ENCODE measurements at places on chromosomes 3 and 15. TPM values are rescaled to one million over a fixed set of nuclear protein-coding genes. Genes with fewer than 3 reads are reported as not detected.
A peak's percentile ranks its signal among the peaks of the same experiment; 100 is the strongest.

The PSMA4 gene
- 237 TPM for total RNA-seq

The RARB gene
- not detected for total RNA-seq

The C3orf85 gene
- total RNA-seq = not detected

The FANCD2OS gene
- not detected for total RNA-seq

The GPR27 gene
- total RNA-seq = not detected

The MKRN2OS gene
- total RNA-seq = not detected

The P2RY13 gene
- not detected for total RNA-seq

The TIGIT gene
- total RNA-seq = not detected

GRCh38 chr3:158617982-158618875 lies 26.1 kb upstream of the GFM1 start:
- DNase-seq = peak; percentile 8

DNA sequence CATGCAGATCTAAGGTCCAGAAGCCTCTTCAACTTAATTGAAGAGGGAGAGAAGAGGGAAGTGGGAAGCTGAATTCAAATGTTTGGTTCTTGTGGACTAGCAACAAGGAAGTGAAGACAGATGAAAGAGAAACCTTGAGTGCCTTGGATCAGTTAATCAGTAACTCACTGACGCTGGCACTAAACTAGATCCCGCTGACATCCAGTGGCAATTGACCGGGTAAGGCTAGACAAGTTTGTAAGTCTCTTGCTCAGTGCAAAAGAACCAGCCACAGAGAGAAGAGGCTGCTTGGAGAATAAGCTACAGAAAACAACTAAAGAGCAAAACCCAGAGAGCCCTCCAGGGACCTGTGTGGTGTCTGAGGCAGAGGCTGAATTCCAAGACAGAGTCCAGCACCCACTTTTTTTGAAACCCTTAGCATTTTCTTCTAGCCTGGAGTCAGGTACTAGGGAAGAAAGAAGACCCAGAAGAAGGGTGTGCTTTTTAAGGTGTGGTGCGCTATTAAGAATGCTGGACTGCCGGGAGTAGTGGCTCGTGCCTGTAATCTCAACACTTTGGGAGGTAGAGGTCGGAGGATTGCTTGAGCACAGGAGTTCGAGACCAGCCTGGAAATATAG lies 6.9 kb downstream of the PLCH1 start:
- DNase-seq = no peak

- no peak for DNase-seq
Observed at GRCh38 chr3:58062472-58062871, 54.2 kb downstream of the FLNB start.

DNA sequence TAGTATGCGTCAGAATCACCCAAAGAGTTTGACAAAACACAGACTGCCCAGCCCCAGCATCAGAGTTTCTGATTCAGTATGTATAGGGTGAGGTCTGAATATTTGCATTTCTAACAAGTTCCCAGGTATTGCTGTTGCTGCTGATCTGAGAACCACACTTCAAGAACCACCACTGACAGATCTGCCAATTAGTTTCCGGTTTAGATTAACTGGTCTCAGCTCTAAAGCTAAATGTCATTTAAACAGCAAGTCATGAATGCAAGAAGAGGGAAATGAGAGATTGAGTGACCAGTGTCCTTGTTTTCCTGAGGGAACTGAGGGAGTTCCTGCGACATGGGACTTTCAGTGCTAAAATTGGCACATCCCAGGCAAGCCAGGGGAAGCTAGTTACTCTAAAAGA lies 305.0 kb downstream of the ZNF385D start:
- no peak for DNase-seq

- no peak for DNase-seq
Observed at GRCh38 chr3:13045904-13046568, 27.2 kb downstream of the IQSEC1 start.

DNA sequence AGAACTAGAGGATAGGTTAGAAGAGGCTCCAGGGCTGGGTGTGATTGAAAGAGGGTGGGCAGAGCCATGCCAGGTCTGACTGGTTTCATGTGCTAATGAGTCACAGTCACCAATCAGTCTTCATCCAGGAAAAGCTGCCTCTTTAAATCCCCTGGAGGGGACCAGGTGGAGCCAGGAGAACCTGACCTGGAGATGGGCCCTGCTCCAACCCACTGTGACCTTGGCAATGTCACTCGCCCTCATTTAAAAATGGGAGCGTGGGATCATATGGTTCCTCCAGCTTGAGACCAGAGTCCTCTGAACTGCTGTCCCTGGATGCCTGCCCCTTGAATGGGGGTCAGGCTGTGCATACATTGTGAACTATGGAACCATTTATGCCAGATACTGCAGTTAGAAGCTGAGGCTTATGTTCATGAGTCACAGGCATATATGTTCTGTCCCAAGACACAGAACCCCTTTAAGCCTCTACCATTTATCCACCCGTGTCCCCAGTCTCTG lies 23.0 kb downstream of the HES1 start:
- DNase-seq = no peak

- no peak for DNase-seq
Observed at GRCh38 chr3:13750731-13751130, 129.1 kb downstream of the WNT7A start.

GRCh38 chr3:10205451-10206165 lies 40.9 kb downstream of the IRAK2 start:
- peak; percentile 95 for DNase-seq

DNA sequence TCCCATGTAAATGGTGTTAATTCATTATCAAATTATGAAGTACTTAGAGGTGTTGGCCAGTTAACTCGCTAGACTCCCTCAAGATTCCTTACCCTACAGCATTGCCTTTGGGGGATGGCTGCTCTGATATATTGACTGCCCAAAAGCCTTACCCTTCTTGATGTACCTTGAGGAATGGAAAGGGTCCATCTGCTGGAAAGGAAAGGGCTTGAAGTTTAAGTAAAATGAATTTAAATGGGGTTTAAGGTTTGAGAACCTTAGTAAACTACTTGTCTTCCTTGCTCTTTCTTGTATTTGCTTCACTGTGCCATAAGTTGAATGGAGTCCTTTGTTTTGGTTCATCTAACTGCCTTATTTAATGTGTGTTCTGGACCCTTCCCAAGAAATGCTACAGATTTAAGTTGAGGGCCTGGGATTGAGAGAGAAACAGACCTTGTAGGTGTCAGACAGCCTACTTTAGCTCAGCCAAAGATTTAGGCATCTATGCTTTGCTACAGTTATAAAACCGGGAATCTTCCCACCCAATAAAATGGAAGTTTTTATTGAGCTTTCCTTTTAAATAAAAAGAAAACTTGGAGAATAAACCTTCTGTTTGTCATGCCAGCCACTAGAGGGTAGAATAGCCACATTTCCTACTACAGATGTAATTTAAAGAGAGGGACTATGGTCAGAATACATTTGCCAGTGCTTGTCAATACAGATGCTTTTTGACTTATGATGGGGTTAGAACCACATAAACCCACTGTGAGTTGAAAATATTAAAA lies 25.3 kb downstream of the CMSS1 start:
- peak; percentile 57 for DNase-seq

DNA sequence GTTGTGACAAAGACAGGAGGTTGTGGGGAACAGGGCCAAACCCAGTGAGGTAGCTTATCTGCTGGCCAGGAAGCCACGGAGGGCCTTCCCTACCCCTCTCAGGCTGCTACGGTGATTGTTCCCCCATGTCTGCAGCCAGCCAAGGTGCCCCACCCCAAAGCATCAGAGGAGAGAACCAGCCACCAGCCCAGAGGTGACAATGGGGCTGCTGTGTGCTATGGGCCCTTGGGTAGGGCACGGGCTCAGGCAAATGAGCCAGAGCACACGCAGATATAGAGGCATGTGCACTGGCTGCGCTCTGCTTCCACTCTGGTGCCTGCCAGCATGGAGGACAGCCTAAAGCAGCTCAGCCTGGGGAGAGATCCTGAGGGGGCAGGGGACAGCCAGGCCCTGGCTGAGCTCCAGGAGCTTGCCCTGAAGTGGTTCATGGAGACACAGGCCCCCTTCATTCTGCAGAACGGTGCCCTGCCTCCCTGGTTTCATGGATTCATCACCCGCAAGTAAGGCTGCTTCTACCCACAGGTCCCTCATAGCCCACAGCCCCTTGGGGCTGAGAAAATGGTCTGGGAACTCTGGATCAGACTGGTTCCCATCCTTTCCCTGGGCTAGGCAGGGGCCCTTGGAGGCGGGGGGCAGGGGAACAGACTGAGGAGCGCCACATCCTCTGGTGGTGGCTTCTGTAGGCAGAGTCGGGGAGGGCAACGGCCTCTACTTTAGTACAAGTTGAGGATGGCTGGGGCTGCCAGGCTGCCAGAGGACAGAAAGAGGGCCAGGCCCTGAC lies at the start of gene SH2D7:
SH2D7 (plus strand) TSS at position 301 of the 781 bp plus-strand sequence; CDS start at position 325, 24 bp downstream.
- no peak for DNase-seq

DNA sequence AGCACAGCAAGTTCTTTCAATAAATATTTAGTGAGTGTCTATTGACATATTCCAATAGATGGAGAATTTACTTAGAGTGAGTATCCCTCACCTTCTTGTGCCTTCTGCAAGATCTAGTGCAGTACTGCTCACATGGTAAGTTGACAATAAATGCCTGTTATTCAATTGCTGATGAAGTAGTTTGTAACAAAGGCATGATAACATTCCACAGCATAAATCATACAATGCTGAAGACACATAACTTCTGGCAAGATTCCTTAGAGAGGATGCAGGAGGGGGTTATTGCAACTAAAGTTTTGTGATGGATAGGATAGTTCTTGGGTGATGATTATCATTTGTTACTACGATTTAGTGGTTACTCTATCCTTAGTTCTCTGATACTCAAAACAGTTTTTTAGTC lies 112.2 kb upstream of the RBMS3 start:
- DNase-seq = no peak

GRCh38 chr3:158431829-158432228 lies 139.2 kb upstream of the MLF1 start:
- DNase-seq = no peak
